ENCODE measurements at places on chromosomes 5 and 9.
A peak's percentile ranks its signal among the peaks of the same experiment; 100 is the strongest.

DNA sequence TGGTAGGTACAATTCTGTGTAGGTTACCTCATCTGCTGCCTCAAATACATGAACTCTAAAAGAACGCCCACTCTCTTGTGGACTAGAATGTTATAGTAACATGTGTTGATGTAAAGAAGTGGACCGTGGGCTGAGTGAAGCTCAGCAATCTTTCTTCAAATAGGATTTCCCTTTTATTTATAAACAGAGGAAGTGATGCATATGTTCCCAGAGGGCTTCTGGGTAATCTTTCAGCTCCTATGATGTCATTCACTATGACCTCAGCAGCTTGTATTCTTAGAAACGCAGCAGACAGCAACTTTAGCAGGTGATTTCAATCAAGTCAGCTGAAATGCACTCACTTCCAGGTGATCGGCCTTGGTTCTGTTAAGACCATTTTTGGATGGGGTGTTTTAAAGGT, 14.4 kb downstream of the F2RL2 start:
- peak; percentile 31 for DNase-seq

GRCh38 chr9:121363622-121363961, 6.5 kb downstream of the STOM start:
- DNase-seq, result no peak

- no peak for DNase-seq
These were observed 9.3 kb downstream of the HMGXB3 start for GRCh38 chr5:150009671-150010387.

GRCh38 chr5:14155075-14155474, 11.9 kb downstream of the TRIO start:
- DNase-seq, result no peak

GRCh38 chr5:128826275-128826674, 139.0 kb upstream of the SLC27A6 start:
- no peak for DNase-seq

- no peak for DNase-seq
These were observed 29.4 kb upstream of the TBC1D9B start for GRCh38 chr5:179936976-179937681.
